Caki2 (cell line): ENCODE measurements at places on chromosomes 5 and 9.

GRCh38 chr5:81397176-81397575 is 3.2 kb upstream of the ACOT12 start:
- no peak for DNase-seq

- no peak for DNase-seq
These were observed 23.2 kb upstream of the RAI14 start for GRCh38 chr5:34632807-34633422.

DNA sequence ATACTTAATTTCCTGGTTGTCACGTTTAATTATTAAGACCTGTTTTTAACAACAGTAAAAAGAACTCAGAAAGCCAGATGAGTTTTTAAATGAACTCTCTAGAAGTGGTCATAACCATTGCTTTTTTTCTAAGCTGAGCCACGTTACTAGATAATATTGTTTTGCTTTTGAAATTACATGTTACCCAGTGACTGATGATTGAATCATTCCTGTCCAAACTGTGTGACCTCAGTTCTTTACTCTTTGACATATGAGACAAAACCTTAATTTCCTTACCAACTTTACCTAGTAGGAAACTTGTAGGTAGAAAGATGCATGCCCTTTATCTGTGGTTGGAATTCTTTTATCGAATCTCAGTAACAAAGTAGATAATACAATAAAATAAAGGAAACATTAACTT is 411.7 kb downstream of the SH3GL2 start:
- DNase-seq: no peak

- DNase-seq: no peak
These were observed 3.7 kb downstream of the ROPN1L start for GRCh38 chr5:10445352-10445751.

GRCh38 chr9:14768405-14769229 is 46.1 kb upstream of the CER1 start:
- DNase-seq: peak; percentile 39

DNA sequence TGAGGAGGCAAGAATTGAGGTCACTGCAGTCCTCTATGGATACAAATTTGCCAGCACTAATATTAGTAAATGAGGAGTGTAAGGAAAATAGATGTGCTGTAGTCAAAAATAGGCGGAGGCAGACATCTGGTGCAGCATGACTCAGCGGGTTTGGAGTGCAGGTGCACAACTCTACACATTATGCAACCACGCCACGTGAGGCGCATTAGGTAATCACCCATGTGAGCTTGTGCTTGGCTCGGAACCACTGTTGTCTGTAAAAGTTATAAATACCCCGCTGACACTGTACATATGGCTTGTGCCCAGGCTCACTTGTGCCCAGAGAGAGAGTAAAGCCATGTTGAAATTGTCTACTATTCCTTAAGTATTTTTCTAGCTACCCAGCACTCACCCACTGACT is 623.5 kb upstream of the NUDT12 start:
- peak; percentile 15 for DNase-seq

GRCh38 chr5:55701462-55702103 is 10.5 kb downstream of the SLC38A9 start:
- no peak for DNase-seq

GRCh38 chr9:137390553-137391410 is 32.2 kb downstream of the EXD3 start:
- no peak for DNase-seq

DNA sequence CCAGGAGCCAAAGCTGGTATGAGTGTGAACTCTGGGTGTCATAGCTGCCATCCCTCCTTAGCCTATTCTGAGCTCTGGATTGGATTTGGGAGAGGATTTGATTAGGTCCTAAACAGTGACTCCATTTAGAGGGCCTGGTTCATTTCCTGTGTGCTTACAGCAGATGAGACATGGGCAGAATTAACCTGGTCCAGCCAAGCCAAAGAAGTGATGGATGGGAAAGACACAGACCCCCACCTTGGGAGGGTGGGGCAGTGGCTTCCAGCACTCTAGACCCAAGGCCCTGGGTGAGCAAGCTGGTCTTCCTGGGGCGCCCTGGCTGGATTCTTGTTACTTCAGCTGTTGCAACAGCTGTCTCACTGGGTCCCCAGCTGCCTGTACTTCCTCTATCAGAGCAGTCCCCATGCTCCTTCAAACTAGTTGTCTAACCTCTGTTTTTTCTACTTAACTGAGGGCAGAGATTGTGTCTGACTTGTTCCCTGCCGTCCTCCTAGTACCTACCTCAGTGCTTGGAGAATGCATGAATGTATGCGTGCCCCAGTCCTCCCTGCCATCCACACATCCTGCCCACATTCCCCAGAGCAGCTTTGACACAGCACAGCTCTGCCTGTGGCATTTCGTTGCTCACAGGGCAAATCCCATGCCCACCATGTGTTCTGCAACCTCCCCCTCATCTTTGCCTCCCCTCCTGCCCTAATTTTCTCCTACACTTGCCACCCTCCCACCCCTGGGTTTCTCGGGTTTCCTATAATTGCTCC is 115.9 kb downstream of the RGS3 start:
- DNase-seq: no peak

- no peak for DNase-seq
These were observed 5.1 kb downstream of the ENDOG start for GRCh38 chr9:128823362-128823902.

- no peak for DNase-seq
These were observed 319.8 kb upstream of the TRPM3 start for GRCh38 chr9:71441266-71441665.

DNA sequence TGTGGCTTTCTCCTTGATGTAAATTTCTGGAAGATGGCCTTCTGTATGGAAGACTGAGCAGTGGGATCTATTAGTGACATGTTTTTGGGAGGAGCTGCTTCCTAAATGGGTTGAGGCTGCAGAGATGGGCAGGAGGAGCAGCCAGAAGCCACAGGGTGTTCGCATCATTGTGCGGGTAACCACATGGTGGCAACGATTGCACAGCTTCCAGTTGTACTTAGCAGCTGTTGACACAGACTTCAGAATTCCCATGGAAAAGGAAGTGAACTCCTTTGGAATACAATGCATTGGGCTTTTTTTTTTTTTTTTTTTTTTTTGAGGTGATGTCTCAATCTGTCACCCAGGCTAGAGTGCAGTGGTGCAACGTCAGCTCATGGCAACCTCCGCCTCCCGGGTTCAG is 297.3 kb downstream of the NR3C1 start:
- DNase-seq: peak; percentile 54

DNA sequence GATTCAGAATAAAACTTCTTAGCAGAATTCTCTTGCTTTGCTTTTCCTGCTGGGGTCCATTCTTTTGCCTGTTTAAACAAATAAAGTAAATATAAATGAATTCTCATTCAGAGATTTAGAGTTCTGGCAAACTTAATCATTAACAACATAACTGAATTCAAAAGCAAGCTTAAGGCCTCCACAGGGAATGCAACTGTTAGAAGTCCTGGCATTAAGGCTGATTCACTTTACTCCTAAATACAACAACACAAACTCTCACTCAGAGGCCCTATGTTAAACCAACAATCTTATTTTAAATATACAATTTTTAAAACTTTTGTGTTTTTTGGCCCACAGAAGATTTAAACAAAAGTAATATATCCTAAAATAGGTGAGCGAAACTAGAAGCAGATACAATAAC is 178.3 kb downstream of the AP3B1 start:
- no peak for DNase-seq

DNA sequence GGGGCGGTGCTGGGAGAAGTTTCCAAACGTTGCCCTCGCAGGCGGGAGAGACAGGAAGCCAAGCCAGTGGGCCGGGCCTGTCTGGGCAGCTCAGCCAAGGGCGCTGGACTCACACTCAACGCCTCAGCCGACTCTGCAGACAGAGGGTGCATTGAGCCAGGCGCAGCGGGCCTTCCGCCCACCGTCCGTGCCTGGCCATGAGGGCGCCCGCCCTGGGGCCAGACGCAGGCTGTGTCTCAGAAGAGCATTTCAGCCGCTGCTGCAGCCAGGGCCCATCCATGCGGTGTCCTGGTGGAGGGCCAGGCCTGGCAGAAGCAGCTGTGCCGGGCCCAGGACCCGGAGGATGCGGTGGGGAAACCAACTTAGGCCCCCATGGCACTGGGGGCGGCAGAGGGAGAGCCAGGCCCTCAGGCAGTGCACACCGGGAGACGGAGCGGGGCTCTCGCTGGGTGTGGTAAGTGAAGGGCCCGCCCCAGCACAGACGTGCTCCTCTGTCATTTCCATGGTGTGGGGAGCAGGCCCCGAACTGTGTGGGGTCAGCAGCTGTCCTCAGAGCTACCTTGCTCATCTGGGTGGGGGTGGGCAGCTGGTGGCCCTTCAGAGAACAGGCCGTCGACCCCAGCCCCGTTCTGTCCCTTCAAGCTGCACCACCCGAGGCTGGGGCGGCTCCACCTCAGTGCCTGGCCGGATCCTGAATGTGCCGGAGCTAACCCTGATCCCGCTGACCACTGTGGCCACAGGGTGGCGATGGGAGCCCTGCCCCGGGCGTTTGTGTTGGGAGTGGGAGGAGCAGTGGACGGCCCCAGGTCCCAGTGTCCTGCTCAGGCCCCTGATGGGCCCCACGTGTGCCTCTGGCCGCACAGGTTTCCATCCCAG is 18.0 kb downstream of the DNLZ start:
- DNase-seq: peak; percentile 25

GRCh38 chr5:124648902-124649467 is 97.5 kb downstream of the ZNF608 start:
- no peak for DNase-seq

- DNase-seq: no peak
These were observed 241.1 kb downstream of the TLR4 start for GRCh38 chr9:117945286-117945685.

DNA sequence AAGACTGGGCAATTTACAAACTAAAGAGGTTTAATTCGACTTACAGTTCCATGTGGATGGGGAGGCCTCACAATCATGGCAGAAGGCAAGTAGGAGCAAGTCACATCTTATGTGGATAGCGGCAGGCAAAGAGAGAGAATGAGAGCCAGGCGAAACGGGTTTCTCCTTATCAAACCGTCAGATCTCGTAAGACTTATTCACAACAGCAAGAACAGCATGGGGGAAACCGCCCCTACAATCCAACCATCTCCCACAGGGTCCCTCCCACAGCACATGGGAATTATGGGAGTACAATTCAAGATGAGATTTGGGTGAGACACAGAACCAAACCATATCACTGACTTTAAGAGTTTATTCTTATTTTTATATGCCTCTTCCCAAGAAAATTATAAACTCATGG is 60.3 kb downstream of the RFK start:
- no peak for DNase-seq

DNA sequence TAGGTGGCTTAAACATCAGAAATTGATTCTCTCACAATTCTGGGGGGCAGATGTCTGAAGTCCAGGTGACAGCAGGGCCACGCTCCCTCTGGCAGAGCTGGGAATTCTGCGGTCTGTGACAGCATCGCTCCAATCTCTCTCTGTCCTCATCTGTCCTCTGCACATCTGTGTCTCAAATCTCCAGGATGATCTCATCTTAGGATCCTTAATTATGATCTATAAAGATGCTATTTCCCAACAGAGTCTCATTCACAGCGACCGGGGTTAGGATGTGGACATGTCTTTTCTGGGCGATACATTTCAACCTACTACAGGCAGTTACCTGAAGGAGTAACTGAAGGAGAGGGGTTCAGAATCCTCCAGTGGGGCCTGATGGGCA is 31.4 kb downstream of the ANKRD33B start:
- no peak for DNase-seq

GRCh38 chr9:113548221-113549041 is 84.9 kb downstream of the RGS3 start:
- DNase-seq: peak; percentile 18

DNA sequence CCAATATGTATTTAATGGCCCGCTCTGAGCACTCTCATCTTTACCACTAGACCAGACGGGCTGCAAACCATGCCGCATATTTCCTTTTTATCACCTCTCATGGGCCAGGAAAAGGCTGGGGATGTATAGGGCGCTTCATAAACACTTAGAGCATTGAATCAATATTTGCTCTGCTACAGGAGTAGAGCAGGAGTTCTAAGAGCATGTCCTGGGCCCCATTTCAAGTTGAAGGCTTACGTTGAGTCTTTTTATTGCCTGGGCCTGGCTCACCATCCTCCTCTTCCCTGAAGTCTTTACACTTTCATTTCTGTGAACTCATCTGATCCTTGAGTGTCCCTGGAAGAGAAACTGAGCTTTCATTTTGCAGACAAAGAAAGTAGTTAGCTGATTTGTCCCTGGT is 112.4 kb downstream of the FSTL4 start:
- no peak for DNase-seq

DNA sequence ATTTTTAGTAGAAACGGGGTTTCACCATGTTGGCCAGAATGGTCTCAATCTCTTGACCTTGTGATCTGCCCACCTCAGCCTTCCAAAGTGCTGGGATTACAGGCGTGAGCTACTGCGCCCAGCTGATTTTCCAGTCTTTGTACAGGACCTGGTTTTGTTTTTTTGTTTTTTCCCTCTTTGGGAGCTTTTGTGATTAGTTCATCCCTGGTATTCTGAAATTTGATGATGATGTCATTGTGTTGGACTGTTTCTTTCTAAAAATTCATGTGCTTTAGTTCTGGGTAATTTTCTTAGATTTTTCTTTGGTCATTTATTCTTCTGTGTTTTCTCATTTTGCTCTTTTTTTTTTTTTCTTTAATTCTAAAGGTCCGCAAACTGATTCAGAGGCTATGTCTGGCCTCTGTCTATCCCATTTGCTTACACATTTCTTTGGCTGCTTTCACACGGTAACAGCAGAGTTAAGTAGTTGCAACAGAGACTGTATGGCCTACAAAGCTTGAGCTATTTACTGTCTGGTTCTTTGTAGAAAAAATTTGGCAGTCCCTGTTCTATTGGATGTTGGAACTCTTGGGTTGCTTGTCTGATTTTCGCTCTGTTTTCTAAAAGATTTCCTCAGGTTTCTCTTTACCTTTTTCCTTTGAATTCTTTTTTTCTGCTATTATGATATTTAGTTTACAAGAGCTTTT is 24.8 kb downstream of the STX17 start:
- DNase-seq: no peak

GRCh38 chr9:91033797-91034196 is 232.2 kb downstream of the SYK start:
- DNase-seq: no peak

- DNase-seq: no peak
These were observed 116.1 kb upstream of the SPOCK1 start for GRCh38 chr5:137615171-137615775.

DNA sequence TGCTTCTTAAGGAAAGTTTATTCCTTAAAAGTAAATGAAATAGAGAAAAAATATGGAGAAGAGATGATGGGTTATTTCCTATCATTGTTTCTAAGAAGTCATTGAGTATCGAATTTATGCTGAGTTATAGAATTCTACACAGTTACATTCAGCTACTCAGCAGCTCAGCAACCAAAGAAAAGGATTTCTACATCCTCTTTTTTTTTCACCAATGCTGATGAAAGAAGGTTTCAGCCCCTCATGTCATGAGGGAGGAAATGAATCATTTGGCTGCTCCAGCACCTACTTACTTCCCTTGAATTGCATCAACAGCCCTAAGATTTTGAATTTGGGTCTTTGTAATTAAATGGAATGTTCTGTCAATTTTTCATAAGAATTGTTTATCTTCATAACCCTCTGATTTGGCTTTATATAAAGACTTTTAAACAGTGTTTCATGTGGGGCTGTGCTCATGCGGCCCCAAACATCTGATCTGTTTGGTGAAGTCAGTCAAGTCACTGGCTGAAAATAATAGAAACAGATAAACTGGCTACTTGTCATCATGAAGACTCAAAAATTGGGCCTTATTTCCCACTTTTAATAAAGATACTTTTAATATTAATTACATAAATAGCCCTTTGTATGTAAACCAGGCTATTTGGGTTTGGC is 18.5 kb upstream of the SNX2 start:
- DNase-seq: no peak
